ENCODE measurements at places on chromosomes 2 and 18.

- no peaks in the 10 kb centered on the region for H3K27me3 ChIP-seq
- DNase-seq, result no peak
- H3K4me3 ChIP-seq, result no peak overlapping the region
- H3K4me1 ChIP-seq, result no peaks in the 10 kb centered on the region
- H3K36me3 ChIP-seq, result no peaks in the 10 kb centered on the region
These were observed 256.1 kb downstream of the RPRM start for GRCh38 chr2:153222231-153223165.

DNA sequence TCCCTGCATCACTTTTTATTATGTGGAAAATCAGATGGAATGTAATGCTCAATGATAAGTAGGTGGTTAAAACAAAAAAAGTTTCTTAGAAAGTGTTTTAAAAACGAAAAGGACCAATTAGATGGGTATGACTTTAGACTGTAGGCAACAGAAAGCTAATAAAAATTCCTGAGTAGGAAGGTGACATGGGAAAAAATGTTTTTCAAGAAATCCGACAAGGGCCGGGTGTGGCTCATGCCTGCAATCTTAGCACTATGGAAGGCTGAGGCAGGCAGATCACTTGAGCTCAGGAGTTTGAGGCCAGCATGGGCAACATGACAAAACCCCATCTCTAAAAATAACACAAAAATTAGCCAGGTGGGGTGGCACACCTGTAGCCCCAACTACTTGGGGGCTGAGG lies 126.1 kb downstream of the THADA start:
- no peak overlapping the region for H3K27ac ChIP-seq
- H3K27me3 ChIP-seq, result no peaks in the 10 kb centered on the region
- DNase-seq, result no peak
- H3K4me3 ChIP-seq, result no peak overlapping the region
- H3K36me3 ChIP-seq, result no peaks in the 10 kb centered on the region
- peaks cover 6% of the 10 kb centered on the region for H3K4me1 ChIP-seq

GRCh38 chr2:49687918-49688317 lies 533.6 kb upstream of the FSHR start:
- peaks cover 9% of the 10 kb centered on the region for H3K4me1 ChIP-seq
- no peaks in the 10 kb centered on the region for H3K27me3 ChIP-seq
- no peak overlapping the region for H3K27ac ChIP-seq
- no peaks in the 10 kb centered on the region for H3K36me3 ChIP-seq

DNA sequence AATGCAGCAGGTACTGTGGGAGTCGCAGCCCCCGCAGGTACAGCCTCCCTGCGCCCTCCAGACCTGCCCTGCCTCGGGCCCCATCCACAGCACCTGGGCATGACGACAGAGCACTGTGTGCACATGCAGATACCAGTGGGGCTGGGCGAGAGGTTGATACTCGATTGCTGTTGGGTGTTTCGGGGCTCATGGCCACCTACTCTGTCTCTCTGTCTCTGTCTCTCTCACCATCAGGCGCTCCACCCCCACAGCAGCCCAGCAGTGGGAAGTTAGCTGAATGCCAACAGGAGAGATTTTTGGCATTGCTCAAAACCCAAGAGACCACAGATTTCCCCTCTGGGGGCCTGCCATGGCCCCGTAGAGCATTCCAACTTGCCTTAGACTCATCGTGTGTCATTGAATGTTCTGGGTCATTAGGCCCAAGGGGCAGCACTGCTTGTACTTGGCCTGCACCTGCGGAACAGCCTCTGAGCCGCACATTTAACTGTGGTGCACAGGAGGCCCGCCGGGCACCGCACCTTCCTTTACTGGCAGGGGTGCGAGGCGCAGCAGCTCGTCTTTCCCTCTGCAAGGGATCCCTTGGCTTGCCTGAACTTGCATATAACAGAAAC lies 18.8 kb downstream of the KCNIP3 start:
- no peaks in the 10 kb centered on the region for H3K27me3 ChIP-seq
- H3K4me3 ChIP-seq, result no peak overlapping the region
- H3K4me1 ChIP-seq, result peaks cover 9% of the 10 kb centered on the region
- H3K36me3 ChIP-seq, result no peaks in the 10 kb centered on the region
- DNase-seq, result peak; percentile 51
- H3K27ac ChIP-seq, result no peak overlapping the region

GRCh38 chr2:230694241-230694640 lies 18.4 kb upstream of the CAB39 start:
- no peak overlapping the region for H3K4me3 ChIP-seq
- H3K27me3 ChIP-seq, result no peaks in the 10 kb centered on the region
- no peaks in the 10 kb centered on the region for H3K4me1 ChIP-seq

GRCh38 chr18:50527636-50528307 lies 32.1 kb upstream of the MAPK4 start:
- DNase-seq, result no peak
- no peak overlapping the region for H3K4me3 ChIP-seq
- no peak overlapping the region for H3K27ac ChIP-seq

DNA sequence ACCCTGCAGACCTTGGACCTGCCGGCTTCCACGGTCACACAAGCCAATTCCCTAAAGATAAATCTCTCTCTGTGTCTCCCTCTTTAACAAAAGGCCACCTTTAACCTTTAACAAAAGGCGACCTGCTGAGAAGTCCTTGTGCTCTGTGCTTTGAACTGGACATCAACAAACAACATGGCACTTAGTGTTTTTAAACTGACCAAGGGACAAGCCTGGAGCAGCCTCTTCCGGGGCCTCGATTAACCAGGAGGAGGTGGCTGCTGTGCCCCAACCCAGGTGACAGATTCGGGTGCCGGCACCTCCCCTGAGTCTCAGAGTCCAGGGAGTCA lies 135.3 kb downstream of the RTP5 start:
- H3K36me3 ChIP-seq, result no peaks in the 10 kb centered on the region
- no peak overlapping the region for H3K27ac ChIP-seq
- no peaks in the 10 kb centered on the region for H3K27me3 ChIP-seq

- no peak for DNase-seq
- H3K36me3 ChIP-seq, result no peaks in the 10 kb centered on the region
- H3K27me3 ChIP-seq, result no peaks in the 10 kb centered on the region
- no peak overlapping the region for H3K27ac ChIP-seq
- H3K4me1 ChIP-seq, result peaks cover 3% of the 10 kb centered on the region
These were observed 189.6 kb upstream of the SP5 start for GRCh38 chr2:170525566-170525900.

DNA sequence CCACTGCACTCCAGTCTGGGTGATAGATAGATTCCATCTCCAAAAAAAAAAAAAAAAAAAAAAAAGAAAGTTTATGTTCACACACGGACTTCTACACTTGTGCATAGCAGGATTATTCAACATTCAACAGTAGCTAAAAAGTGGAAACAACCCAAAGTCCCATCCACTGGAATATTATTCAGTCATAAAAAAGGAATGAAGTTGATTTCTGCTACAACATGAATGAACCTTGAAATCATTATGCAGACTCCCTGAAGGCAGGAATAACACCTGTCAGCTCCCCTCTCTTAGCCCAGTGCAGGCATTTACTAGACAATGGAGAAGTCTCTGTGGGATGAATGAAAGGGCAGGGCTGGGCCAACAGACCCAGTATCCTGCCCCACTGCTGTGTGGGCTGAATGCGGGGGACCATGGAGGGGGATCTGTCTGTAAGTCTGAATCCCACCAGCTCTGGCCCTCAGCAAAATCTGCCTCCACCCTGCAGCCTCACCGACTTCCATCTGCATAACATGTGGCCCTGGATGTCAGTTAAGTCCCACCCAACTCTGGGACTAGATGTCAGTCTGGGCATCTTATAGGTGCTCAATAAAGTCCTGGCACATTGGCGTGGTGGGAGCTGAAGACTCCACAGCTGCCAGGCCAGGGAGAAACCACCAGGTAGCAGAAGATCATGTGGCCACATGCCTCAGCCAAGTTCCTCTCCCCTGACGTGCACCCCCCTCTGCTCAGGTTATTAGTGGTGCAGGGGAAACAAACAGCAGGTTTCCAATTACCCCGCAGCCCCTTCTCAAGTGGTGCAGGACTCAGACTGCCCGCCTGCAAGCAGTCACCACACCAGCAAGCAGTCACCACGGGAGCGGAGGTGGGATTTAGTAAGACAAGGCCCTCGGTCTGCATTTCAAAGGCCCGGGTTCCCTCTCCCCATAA lies 8.9 kb downstream of the ZFP36L2 start:
- peak; percentile 90 for DNase-seq
- no peaks in the 10 kb centered on the region for H3K36me3 ChIP-seq
- no peaks in the 10 kb centered on the region for H3K27me3 ChIP-seq
- H3K4me3 ChIP-seq, result peak overlapping the region; percentile 15
- H3K4me1 ChIP-seq, result peaks cover 61% of the 10 kb centered on the region

All from cardiac muscle cell (in vitro differentiated cells and primary cell).